ENCODE measurements at places on chromosomes 3 and 15.
A peak's percentile ranks its signal among the peaks of the same experiment; 100 is the strongest.

- DNase-seq, result peak; percentile 8
These were observed 11.0 kb downstream of the TCF12 start for GRCh38 chr15:56929399-56929798.

DNA sequence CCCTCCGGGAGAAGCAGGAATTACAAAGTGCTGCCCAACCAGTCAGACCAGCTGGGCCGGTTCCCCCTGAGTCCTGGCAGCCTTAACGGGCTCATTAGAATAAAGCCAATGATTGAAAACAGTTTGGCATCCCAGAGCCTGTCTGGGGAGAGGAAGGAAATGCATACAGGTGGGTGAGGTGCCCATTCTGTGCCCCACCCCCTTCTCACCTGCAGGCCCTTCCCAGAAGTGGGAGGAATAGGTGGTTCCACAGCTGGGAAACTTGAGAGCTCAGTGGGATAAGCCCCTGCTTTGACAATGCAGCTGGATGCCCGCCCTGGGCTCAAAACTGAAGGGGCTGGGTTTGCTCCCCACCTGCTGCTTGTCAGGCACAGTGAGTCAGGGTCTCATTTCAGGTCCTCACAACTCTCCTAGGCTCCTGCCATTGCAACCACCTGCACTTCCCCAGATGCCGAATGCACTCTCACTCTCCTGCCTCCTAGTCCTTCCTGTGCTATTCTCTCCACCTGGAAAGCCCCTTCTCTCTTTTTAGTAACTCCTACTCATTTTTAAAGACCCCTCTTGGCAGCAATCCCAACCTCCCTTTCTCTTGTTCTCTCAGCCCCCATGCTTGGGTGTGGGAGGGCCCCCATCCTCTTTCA lies 5.5 kb upstream of the BUB1B start:
- DNase-seq, result no peak

GRCh38 chr15:60945196-60945595 lies 283.9 kb downstream of the RORA start:
- DNase-seq, result no peak

DNA sequence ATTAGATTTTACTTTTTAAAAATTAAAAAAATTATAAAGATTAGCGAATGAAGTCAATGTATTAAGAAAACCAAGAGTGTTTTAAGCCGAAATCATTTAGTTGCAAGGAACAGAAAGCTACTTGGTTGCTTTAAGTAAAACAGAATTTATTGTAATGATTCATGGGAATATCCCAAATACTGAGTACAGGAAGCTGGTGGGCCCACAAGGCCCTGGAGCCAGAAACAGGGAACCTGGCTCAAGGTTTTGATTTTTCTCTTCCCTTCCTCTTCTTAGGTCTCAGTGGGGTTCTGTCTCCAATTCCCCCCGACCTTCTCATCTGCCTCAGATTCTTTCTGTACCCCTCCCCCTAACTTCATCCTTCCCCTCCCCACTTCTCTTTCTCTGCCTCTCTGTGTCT lies 229.0 kb downstream of the TLE3 start:
- no peak for DNase-seq

DNA sequence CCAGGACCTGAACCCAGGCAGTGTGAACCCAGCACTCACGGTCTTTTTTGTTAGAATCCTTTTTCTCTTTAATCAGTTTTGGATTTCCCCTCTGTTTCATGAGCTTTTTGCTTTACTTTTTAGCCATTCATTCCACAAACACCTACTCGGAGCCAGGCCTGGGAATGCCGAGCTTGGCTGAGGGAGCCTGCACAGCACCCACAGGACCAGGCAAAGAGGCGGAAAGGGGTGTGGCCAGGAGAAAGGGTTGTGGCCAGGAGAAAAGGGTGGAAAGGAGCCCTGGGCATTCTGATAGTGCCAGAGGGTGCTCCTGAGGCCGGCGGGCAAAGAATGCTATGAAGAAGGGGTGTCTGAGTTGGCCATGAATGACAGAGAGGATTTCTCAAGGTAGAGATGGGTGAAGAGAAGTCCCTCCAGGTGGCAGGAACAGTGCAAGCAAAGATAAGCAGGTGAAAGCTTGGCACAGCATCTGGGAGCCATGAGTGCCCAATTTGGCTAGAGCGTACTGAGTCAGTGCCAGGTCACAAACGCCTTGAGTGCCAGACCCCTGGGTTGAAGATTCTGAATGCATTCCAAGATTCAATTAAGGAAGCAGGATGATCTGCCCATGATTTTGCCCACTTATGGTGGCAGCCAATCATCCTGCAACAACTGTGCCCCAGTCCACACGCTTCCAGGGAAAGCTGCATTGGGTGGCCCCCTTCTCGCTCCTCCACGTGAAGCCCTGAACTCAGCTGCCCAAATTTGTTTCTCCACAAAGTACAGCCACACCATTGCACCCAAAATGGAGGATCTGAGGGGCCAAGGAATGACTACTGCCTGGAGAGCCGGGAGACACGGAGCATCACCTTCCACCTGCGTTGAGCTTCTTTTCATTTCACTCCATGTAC lies 157.2 kb downstream of the XXYLT1 start:
- DNase-seq, result no peak

DNA sequence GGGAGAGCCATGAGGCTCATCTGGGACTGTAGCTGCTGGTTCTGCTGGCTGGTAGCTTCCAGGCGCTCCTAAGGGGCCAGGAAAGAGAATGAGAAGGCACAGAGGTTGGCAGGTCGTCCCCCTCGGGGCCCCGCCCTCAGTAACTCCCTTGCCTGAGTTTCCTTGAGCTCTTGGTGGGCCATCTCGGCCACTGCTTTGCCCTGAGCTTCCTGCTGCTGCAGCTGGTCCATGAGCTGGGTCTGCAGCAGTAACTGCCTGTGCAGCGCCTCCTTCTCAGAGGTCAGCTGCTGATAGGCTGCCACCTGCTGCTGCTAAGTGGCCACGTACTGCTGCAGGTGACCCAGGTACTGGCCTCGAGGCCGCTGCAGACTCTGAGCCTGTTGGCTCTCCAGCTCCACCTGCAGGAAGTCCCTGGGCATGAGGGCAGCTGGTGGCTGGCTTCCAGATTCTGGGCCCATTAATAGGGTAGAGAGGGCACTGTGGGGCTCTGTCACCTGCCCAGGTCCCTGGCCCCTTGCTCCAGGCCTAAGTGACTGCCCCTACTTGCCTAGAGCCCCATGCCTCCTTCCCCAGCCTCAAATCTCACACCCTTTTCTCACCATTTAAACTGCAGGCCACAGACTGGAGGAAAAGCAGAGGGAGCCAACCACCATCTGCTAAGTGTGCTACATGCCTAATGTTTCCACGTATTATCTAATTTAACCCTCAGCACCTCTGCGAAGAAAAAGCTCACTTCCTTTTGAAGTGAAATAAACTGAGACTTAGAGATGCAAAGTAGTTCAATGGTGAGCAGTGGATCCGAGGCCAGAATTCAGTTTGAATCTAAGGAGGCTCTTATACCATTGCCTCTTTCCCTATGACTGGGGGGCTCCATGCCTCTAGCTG lies 10.8 kb upstream of the VPS33B start:
- peak; percentile 38 for DNase-seq

DNA sequence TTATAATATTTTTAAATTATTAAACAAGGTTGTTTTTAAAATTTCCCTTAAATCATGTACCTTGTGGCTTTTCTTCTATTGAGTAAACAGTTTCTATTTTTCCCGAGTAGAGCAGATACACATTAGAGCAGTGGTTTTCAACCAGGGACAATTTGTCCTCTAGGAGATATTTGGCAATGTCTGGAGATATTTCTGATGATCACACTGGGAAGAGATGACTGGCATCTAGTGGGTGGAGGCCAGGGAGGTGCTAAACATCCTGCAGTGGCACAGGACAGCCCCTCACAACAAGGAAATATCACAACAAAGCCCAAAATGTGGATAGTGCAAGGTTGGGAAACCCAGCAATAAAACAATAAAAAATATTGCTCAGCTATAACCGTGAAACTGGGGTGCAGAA lies 113.0 kb upstream of the PTPRG start:
- no peak for DNase-seq

Measured in urothelium cell line (cell line).